Stimulated activated CD4-positive, alpha-beta T cell treated with anti-CD3 and anti-CD28 coated beads, Interleukin-4, amount 100 ng/mL, for 24 hours (primary cell): ENCODE measurements at places on chromosomes 7 and 10.

GRCh38 chr7:17300012-17300411 is 1.6 kb downstream of the AHR start:
- DNase-seq, result no peak

DNA sequence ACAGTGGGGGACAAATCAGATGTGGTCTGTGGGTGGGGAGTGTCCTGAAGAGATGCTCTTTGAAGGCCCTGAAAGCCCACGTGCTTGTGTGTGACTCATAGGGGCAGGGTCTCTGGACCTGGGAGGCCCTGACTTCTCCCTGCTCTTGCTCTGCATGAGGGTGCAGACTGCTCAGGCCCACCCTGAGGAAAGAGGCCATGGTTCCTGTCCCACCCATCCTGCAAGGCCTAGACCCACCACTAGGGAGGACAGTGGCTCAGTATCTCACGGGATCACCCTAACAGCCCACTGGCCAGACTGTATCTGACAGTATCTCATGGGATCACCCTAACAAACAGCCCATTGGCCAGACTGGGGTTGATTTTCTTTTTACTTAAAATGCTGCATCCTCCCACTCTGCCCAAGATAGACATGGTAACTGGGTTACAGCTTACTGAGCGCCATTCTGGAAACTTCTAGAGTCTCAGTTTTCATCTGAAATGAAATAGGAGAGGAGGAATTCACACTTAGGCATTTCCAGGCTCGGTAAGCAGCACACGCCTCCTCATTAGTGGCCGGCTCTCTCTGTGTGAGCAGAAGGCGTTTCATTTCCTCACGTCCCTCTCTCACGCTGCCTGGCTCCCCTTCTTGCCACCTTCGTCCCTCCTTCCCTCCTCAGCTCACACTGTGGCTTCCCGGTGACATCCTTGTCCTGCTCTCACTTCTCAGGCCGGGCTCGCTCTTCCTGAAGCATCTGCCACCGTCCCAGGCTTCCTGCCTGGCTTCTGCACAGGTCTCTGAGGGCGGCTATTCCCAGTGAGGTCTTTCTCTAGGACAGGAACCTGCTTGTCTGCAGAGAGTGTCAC is 242.6 kb downstream of the GLRX3 start:
- no peak for DNase-seq

DNA sequence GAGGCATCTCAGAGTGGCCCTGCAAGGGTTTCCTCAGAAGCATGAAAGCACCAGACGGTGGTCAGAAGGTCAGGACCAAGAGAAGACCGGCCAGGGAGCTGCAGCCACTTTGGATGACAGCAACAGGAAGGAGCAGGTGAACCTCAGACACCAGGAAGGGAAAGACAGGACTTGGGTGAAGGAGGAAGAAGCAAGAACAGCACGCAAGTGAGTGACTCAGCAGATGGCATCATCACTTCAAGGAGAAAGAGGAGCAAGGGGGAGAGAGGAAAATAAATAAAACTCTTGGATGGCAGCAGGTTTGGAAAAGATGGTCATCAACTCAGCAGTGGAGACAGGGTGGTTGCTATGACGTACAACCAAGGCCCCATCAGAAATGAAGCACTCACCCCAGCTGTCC is 31.6 kb downstream of the NCAPG2 start:
- DNase-seq, result no peak

DNA sequence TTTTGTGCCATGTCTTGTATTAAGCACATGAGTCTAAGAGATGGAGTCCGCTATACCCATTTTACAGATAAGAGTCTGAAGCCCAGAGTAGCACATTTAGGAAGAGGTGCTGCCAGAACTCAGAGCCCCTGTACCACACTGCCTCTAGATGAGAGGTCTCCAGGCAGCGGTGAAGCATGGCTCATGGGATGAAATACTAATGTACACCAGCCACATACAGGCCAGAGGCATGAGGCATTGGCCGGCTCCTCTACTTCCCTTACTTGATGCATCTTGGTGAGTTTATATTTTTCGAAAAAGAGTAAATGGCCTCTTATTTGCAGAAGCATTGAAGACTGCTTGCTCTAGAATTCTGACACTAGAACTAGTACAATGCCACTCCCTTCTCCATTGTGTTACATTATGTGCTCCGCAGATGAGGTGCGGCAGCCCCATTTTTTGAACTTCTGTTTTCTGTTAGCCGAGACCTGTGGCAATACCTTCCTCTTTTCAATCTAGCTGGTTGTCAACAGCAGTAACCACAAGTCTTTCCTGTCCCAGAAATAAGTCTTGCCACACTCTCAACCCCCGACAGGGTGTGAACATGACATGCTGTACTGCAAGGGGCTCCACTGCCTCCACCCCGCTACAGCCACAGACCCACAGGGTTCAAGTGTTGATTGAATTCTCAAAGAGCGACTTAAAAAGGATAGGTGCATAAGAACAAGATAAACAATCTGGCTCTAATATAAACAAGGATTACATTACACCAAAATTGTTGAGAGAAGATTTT is 145.3 kb downstream of the CELF2 start:
- DNase-seq, result peak; percentile 72

DNA sequence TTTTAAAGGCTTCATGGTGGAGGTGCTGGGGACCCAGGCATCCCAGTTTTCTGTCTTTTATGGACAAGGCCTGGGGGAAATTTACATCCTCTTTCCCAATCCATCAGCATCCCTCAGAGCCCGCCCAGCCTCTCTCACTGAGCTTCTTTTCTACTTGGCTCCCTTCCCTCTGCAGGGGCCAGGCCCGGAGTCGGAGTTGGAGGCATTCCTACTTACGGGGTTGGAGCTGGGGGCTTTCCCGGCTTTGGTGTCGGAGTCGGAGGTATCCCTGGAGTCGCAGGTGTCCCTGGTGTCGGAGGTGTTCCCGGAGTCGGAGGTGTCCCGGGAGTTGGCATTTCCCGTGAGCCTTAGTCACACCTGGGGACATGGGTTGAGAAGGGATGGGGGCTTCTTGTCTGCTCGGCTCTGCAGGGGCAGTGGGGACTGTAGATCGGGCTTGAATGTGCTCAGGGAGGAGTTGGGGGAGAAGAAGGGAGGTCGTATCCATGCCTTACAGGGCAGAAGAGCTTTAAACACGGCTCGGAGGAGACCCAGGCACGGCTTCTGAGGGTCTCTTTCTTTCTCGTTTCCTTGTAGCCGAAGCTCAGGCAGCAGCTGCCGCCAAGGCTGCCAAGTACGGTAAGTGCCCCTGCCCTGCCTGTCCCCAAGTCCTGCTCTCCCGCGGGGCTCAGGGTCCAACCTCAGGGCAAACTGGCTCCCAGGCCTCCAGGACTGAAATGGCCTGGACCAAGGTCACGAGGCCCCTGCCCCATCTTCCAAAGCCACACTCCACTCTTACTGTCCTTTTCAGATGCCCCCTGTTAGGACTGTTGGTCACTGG is 27.3 kb upstream of the LIMK1 start:
- no peak for DNase-seq

GRCh38 chr7:128030654-128031611 is at the start of gene LRRC4:
LRRC4 (minus strand) TSS chr7:128031437; CDS start chr7:128030640, 797 bp downstream.
- peak; percentile 10 for DNase-seq

GRCh38 chr7:69537691-69538090 is 60.6 kb upstream of the AUTS2 start:
- no peak for DNase-seq

GRCh38 chr7:127766831-127767459 is 115.0 kb downstream of the SND1 start:
- no peak for DNase-seq

DNA sequence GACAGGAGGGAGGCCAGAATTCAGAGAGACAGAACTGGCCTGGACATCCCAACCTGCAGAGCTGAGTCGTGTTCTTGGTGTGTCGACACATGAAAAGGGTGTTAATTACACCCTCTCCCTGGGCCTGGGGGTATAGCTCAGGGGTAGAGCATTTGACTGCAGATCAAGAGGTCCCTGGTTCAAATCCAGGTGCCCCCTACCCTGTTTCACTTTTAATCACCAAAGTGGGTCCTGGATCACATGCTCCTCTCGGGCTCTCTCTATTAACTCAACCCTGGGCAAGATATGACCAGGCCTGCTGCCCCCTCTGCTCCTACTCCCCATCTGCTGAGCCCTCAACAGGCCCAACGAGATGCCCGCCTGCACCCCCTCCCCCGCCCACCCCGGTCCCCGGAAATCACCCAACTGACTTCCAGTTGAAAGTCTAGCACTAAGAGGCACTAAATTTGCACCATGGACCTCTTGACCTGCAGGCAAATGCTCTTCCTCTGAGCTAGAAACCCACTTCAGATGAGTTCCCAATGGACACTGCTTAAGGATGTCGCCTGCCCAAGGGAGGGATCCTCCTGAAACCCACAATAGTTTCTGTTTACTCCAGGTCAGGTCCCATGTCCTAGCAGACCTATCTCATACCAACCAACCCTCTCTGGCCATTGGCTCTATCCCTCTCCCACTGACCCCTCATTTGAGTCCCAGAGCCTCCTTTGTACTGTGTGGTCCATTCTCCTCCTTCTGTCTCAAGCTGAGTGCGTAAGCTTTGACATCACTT is 137.6 kb downstream of the ZNF467 start:
- DNase-seq, result no peak

DNA sequence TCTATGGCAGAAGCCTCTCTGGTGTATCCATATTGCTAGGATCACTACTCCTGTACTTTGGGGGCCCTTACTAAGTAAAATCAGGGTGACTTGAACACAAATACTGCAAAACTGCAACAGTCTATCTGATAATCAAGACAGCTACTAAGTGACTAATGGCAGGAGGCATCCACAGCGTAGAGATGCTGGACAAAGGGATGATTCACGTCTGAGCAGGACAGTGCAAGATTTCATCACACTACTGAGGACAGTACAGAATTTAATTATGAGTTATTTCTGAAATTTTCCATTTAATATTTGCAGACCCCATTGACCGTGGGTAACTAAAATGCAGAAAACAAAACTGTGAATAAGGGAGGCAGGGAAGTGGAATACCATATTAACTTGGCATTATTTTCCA is 10.4 kb downstream of the CUL2 start:
- no peak for DNase-seq

DNA sequence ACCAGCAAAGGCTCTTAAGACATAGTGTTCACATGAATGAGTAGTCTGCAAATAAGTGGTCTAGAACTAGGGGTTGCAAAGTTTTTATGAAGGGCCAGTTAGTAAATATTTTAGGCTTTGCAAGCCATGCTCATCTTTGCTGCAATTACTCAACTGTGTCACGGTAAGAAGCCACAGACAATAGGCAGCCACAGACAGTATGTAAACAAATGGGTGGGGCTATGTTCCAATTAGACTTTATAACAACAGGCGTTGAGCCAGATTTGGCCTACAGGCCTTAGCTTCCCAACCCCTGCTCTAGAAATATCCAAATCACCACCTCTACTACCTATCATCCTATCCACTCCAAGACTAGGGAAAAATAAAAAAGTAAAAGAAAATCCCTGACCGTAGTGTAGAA is 9.2 kb downstream of the IKZF5 start:
- DNase-seq, result no peak

DNA sequence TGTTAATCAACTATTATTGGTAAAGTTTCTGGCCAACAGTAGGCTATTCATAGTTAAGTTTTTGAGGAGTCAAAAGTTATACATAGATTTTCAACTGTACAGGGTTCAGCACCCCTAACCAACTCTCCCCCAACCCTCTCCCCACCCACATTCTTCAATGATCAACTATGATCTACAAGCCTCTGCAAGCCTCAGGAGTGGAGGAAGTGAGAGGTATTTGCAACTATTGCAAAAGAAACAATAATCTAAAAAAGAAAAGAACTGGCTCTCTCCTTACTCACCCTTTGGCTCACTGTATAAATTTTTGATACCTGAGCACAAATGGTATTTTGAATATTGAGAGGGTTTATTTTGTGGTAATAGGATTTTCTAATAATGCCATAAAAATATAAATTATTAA is 179.8 kb downstream of the IPMK start:
- no peak for DNase-seq

- no peak for DNase-seq
Observed at GRCh38 chr10:61629576-61629975, 33.2 kb upstream of the CABCOCO1 start.

- DNase-seq, result no peak
Observed at GRCh38 chr7:116265881-116266280, 55.5 kb downstream of the TES start.

- DNase-seq, result no peak
Observed at GRCh38 chr7:137934941-137935883, 66.7 kb downstream of the CREB3L2 start.

DNA sequence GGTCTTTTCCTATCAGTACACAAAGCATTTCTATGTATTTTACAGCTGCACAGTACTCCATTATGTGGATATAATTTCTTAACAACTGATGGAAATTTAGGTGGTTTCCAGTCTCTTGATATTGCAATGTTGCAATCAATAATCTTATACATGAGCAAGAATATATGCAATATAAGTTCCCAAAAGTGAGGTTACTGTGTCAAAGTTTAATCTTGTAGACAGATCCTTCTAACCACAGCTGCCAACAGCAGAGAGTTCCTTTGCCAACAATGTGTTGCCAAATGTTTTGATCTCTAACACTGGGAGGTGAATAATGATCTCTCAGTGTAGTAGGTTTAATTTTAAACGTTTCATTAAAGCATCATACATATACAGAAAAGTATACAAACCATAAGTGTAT is 54.5 kb downstream of the CUL2 start:
- DNase-seq, result no peak

DNA sequence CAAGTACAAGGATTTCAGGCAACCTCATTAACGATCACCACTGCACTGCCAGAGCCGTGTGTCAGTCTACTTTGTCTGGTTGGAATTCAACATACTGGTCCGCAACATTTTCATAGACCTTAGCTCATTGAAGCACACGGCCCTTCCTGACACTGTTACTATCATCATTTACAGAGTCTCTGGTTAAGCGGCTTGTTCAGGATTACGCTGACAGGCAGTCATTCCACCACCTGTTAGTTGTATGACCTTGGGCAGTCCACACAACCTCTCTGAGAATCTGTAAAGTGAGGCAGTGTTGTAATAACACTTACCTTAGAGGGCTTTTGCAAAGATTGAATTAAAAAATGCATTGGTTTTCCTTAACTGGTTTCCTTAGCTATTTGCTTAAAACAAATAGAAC is 112.6 kb downstream of the AOAH start:
- DNase-seq, result no peak

- no peak for DNase-seq
Observed at GRCh38 chr10:87615856-87616255, 43.8 kb upstream of the PAPSS2 start.
